ENCODE measurements at places on chromosomes 16 and 17. TPM values are rescaled to one million over a fixed set of nuclear protein-coding genes. Genes with fewer than 3 reads are reported as not detected.

GRCh38 chr16:55929181-55929580, 54.0 kb upstream of the CES5A start:
- DNase-seq = no peak

SGCA gene
- not detected for total RNA-seq

GLYR1 gene
- total RNA-seq = 27.8 TPM

CHD9NB gene
- 1.1 TPM for total RNA-seq

DNA sequence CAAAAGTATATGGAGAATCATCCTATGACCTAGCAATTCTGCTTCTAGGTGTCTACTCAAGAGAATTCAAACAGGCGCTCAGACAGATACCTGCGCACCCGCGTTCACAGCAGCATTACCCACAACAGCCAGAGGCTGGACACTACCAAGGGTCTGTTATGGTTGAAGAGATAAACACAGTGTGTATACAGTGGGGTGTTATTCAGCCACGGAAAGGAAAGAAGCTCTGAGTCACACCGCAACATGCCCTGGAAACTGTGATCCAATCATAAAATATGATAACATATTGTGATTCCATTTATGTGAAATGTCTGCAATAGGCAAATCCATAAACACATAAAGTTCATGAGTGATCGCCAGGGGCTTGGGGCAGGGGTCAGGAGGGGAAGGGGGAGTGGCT, 18.0 kb upstream of the JPH3 start:
- peak; percentile 80 for DNase-seq

DNA sequence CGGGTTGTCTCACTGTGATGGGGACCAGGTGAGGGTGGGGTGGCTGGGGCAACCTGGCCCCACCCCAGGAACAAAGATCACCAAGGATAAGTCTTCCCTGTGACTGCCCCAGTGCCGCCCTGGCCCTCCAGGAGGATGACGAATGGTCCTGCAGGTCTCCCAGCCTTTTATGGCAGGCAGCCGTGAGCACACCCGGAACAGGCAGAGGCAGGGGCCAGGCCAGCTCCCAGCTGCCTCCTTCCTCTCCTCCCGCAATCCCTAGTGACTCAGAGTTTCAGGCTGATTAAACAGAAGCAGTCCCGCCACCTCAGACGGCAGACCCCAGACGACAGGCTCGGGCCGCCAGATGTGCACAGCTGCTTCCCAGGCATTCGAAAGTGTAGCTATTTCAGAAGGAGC, 13.3 kb downstream of the JUP start:
- peak; percentile 91 for DNase-seq

DNA sequence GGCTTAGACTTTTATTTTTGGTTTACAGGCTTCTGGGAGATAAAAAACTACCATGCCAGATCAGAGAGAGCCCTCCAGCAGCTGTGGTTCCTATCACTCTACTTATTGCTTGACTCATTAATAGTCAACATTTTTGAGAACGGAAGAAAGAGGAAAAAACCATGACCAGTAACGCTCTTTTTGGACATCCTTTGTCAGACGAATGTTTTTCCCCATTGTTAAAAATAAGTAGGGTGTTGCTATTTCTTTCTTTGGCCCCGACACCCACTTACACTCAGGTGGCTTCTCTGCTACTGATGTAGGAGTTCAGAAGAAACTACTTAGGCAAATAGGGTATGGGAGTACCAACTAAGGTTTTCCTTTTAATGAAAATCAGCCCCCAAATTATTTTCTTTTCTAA, 27.5 kb downstream of the TVP23A start:
- DNase-seq = no peak

- no peak for DNase-seq
Measured at GRCh38 chr17:74393346-74393942, 26.1 kb downstream of the GPR142 start.
